Natural killer cell treated with Interleukin-12 subunit alpha and Interleukin-12 subunit beta and Interleukin-15 and Interleukin-18, amount 100 ng/mL, for 72 hours (primary cell): ENCODE measurements at places on chromosomes 6 and 20. TPM values are rescaled to one million over a fixed set of nuclear protein-coding genes. Genes with fewer than 3 reads are reported as not detected.

Gene PLCB4
- total RNA-seq: not detected

Gene NUP43
- total RNA-seq: 73.2 TPM

Gene MOCS1
- total RNA-seq: 2.1 TPM

Gene CYP24A1
- total RNA-seq: not detected

Gene DLL1
- 0.61 TPM for total RNA-seq

Gene GSTA2
- not detected for total RNA-seq

Gene CDH4
- not detected for total RNA-seq

Gene UST
- total RNA-seq: 3.0 TPM

Gene OR12D3
- total RNA-seq: not detected

Gene CEP250
- 90.0 TPM for total RNA-seq

Gene ZNF334
- total RNA-seq: 0.70 TPM

Gene RPN2
- 211 TPM for total RNA-seq

Gene CYP21A2
- 1.3 TPM for total RNA-seq

Gene ABHD16B
- not detected for total RNA-seq

Gene IDH3B
- 120 TPM for total RNA-seq

Gene SLC17A3
- not detected for total RNA-seq

Gene OPRL1
- 0.12 TPM for total RNA-seq

Gene FAM229B
- 5.3 TPM for total RNA-seq

Gene RBPJL
- total RNA-seq: not detected

Gene ISM1
- not detected for total RNA-seq

Gene ZBTB9
- total RNA-seq: 10.9 TPM

Gene GPLD1
- total RNA-seq: 0.81 TPM

Gene DDRGK1
- 78.5 TPM for total RNA-seq

Gene THBD
- total RNA-seq: 0.33 TPM

Gene DEFB124
- total RNA-seq: not detected

Gene CNR1
- not detected for total RNA-seq

Gene CSE1L
- total RNA-seq: 69.1 TPM

Gene HLA-DQA2
- total RNA-seq: 10.9 TPM

Gene SYNCRIP
- 142 TPM for total RNA-seq

Gene MYO6
- 6.4 TPM for total RNA-seq

Gene ZNF311
- 0.19 TPM for total RNA-seq

Gene DDX43
- not detected for total RNA-seq

Gene MAPK13
- total RNA-seq: 74.2 TPM

Gene ZSCAN23
- 0.40 TPM for total RNA-seq

Gene TSHZ2
- total RNA-seq: 0.05 TPM

Gene RNGTT
- 26.9 TPM for total RNA-seq

Gene HRH3
- total RNA-seq: not detected

Gene PSORS1C1
- total RNA-seq: not detected

Gene RHAG
- not detected for total RNA-seq

Gene MMP24
- not detected for total RNA-seq

Gene MYMX
- not detected for total RNA-seq

Gene NNAT
- 0.53 TPM for total RNA-seq

Gene MYLK2
- total RNA-seq: 0.98 TPM

Gene CTAGE9
- total RNA-seq: not detected

Gene TAGAP
- 46.8 TPM for total RNA-seq

Gene SIM1
- not detected for total RNA-seq

Gene PTK6
- total RNA-seq: 0.19 TPM

Gene SLC22A7
- not detected for total RNA-seq

Gene ABHD16A
- 60.6 TPM for total RNA-seq

Gene ADGB
- not detected for total RNA-seq

Gene HLA-DPA1
- 145 TPM for total RNA-seq

Gene CALHM5
- total RNA-seq: not detected
